ENCODE measurements at places on chromosomes 4 and X.

GRCh38 chr4:67714248-67714583, 13.3 kb upstream of the UBA6 start:
- peak; percentile 65 for DNase-seq

- no peak for DNase-seq
Observed at GRCh38 chr4:104848597-104849225, 298.0 kb upstream of the TET2 start.

GRCh38 chrX:151703487-151703886, 8.2 kb downstream of the PRRG3 start:
- no peak for DNase-seq

DNA sequence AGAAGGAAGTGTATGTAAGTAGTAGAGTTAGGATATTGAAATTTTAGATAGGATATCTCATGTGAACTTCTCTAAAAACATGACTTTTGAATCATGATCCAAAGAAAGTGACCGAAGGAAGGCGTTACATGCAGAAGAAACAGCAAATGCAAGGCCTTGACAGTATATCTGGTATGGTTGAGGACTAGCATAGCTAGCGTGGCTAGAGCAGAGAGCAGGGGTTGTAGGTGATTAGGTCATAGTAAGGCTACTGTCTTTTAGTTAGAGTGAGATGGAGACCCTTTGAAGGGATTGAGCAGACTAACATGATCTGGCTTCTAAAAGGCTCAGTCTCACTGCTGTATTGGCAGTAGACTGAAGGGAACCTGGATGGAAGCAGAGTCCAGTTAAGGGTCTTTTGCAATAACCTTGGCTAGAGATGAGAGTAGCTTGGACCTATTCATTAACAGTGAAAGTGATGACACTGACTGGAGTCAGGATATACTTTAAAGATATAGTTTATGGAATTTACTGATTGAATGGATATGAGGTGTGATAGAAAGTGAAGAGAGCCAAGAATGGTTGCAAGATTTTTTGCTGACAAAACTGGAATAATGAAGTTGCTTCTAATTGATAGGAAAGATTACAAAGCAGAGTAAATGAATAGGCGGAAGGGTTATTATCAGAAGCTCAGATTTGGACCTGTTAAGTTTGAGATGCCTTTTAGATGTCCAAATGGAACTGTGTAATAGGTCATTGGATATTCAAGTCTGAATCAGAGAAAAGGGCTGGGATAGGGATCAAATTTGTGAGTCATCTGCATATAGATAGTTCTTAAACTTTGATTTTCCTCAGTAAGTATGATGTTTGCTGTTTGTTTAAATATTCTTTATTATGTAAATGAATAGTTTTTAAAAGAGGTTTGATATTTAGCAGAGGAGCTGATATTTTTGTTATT, 59.8 kb downstream of the MRPL1 start:
- no peak for DNase-seq

DNA sequence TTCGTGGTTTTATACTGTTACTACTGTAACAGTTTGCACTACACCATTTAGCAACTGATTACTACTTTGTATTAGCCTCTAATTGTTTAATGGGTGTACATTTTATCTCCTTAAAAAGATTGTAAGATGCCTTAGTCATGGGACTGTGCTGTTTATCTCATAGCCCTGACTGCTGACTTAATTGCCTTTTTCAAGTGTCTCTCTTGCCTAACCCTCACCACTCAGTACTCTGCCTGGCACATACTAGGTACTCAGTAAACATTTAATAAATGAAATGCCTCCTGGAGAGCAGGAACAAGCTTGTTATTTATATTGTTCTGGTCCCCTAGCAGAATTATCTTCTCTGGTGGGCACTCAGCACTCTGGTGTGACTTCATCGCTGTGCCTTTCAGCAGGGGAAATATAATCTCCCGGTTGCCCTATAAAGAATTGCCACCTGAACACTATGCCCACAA, 1.7 kb upstream of the STIM2 start:
- no peak for DNase-seq

DNA sequence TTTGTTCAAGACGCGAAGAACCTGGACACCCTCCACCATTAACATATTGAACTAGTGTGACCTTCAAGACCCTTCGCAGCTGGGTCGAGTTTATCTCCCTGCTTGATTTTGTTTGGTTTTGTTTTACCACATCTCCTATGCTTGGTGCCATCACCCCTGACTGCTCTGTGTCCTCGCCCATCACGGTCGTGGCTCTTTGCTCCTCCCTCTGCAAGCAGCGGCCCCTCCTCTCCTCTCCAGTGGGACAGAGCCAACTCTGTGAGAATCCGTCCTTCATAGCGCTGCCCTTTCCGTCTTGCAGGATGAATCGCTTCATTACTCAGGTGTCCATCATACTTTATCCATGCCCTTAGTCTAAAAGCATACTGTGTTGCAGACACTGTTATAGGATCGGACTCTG, 9.1 kb upstream of the FAM149A start:
- DNase-seq: no peak

DNA sequence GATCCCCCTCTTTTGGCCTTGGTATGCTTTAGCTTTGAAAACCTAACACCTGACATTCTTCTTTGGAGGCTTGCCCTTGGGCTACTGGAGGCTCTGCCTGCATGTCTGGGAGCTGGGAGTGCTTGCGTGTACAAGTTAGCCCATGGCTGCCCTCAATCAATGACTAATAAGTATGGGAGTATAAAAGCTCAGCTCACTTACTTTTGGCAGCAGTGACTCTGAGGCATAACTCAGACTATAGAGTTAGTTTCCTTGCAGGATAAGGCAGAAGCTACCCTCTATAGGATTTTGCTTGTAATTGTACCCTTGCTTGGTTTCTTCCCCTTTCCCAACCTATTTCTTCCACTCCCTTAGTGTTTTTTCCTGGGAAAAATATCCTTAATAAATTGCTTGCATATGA, 247.9 kb downstream of the PPP1R2C start:
- peak; percentile 58 for DNase-seq

DNA sequence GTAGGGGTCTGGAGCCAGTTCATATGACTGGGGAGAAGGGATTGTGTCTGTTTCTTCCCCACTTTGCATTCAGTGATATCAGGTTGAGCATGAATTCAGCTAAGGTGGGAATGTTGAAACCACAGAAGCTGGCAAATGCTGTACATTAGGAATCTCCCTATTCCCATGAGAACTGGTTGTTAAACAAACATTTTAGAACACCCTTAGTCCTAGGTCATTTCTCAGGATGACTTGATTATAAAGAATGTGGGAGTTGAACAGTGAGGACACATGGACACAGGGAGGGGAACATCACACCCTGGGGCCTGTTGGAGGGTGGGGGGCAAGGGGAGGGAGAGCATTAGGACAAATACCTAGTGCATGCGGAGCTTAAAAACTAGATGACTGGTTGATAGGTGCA, 62.6 kb upstream of the LIMCH1 start:
- no peak for DNase-seq

DNA sequence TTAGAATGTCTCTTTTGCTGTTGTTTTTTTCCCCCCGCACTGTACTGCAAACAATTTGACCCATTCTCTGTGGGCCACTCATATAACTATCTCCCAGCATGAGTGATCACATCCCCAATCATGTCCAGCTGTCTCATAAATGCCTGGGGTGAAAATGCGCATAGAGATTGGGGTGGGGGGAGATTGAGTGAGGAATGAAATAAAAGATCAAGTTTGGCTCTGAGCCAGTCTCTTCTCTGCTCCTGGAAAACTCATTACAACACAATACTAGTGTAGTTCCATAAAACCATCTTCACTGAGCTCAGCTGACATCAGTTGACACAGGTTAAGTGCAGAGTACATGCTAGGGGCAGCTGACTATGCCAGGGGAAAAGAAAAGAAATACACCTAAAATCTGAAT, 96.9 kb downstream of the EGF start:
- DNase-seq: no peak

Data from kidney glomerular epithelial cell (primary cell).